ENCODE measurements at places on chromosomes 3 and 15.
A peak's percentile ranks its signal among the peaks of the same experiment; 100 is the strongest.

GRCh38 chr3:178255315-178255714, 280.9 kb upstream of the KCNMB2 start:
- DNase-seq = no peak

DNA sequence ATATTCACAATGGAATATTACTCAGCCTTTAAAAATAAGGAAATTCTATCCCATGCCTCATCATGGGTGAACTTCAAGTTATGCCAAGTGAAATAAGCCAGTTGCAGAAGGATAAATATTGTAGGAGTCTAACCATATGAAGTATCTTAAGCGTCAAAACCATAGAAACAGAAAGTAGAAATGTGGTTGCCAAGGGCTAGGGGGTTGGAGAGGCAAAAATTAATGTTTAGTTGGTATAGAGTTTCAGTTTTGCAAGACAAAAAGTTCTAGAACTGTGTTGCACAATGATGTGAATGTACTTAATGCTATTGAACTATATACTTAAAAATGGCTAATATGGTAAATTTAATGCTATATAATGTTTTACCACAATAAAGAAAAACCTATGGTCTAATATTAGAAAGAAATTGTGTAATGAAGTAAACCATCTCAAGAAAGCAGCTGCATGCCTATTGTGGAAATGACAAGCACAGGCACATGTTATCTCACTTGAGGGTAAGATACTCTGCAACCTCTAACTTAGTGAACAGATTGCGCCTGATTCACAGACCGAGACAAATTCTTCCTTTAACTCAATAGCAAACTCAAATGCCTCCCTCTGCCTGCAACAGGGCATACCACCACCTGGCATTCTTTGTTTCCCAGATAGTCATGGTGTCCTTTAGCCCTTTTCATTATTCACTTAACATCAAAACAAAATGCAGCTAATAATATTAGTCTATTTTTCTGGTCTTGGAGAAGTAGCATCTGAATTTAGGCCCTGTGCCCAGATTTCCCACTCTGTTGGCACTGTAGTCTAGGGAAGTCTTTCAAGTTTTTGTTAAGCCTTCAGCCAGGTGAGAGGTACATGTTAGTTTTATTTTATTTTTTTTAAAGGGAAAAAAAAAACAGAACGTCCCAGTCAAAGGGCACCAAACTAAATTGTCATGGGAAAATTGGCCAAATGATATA, 80.2 kb upstream of the ACP3 start:
- DNase-seq = no peak

GRCh38 chr3:41198526-41198925, 779 bp upstream of the CTNNB1 start:
- DNase-seq = no peak

DNA sequence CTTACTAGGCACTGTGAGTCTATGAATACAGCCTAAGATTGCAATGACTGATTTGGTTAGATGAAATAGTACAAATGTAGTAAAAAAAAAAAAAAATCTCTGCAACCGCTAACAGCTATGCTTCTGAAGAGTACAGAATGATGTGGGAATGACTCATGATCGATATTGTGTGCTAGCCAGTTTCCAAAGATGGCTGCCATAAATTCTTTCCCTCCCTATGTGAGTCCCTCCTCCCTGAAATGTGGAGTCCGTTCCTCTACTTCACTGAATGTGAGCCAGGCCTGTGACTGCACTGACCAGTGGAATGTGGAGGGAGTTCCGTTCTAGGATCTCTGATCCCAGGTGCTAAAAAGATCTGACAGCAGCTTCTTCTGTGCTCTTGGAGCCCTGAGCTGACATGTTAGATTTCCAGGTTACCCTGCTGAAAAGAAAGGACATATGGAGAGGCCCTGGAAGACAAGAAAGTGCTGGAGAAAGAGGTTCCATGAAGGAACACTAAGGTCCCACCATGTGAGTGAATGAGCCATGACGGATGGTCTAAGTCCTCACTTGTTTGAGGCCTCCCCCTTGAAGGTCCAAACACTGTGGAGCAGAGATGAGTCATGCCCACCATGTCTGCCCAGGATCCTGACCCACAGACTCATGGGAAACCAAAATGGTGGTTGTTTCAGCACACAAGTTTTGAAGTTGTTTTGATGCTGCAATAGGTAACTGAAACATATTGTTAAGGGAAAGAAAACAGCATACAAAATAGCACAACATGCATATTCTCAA, 46.3 kb downstream of the DGKG start:
- no peak for DNase-seq

DNA sequence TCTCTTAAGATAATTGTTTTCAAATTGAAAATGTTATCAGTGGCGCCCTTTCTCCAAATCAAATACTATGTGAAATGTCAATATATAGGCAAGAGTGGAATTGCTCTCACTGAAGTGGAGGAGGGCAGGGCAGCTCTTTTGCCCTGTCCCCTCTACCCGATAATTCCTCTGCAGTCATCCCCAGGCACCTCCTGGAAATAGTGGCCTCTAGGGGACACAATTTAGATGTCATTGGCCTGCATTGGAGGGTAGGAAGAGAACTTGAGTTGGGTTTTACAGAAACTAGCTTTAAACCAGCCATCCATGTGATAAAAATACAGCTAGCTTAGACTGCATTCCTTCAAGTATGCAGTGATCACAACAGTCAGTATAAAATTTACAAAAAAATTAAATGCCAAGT, 288.9 kb downstream of the EDEM1 start:
- DNase-seq = no peak

- DNase-seq = no peak
These were observed 2.9 kb downstream of the GATA2 start for GRCh38 chr3:128489927-128490649.

GRCh38 chr3:6680119-6680806, 180.7 kb upstream of the GRM7 start:
- peak; percentile 56 for DNase-seq

DNA sequence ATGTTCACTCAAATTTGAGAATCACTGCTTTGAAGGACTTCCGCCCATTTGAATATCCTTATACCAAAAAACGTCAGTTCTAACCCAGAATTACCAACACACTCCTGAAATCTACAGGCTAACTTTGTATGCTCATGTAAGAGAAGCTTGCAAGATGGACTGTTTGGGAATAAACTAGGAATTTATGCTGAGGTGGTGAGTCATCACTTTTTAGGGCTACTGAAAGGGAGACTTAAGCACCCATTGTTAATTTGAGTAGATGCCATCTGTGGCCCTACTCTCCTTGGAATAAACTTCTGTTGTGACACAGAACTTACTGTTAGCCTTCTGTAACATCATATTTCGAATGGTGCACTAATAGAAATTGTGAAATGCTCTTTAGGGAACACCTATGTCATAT, 74.6 kb downstream of the FGF12 start:
- DNase-seq = no peak

GRCh38 chr3:105904678-105905284, 36.0 kb upstream of the CBLB start:
- DNase-seq = no peak

DNA sequence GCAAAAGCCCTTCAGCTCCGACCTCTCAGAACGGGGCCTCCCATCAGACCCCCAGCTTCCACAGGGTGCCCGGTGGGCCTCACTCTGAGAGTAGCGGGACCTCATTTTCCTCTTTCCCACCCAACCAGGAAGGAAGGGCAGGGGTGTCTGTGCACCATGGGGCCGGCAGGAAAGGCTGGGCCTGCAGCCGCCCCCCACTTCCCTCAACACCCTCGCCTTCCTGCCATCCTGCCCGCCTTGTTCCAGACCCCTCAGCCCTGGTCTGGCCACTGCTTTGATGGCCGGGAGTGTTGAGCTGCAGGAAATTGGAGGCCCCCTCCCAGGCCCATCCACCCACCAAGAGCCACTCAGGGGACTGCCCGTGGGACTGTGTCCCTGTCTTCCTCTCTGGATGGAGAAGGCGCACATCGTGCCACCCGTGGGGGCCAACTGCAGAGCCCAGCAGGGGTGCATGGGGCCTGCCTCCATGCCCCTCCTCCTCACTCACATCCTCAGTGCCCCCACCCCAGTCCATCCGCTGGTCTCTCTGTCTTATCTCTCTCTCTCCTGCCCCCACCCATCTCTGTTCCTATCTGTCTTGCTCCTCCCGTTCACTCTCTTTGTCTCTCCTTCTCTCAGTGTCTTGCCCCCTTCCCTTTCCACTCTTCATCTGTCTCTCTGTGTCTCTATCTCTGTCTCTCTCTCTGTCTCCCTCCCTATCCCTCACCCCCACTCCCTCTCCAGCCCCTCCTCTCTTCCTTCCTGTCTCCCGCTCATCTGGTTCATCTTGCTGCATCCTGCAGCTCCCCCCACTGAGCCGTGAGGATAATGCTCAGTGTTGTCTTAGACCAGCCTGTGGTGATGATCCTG, 1.8 kb upstream of the PLXND1 start:
- DNase-seq = no peak

GRCh38 chr3:9883706-9884554, 3.9 kb upstream of the CIDEC start:
- DNase-seq = no peak

- DNase-seq = no peak
These were observed 90.6 kb downstream of the ATP10A start for GRCh38 chr15:25772500-25772899.

- no peak for DNase-seq
These were observed 57.0 kb downstream of the PPARG start for GRCh38 chr3:12345584-12346494.

- DNase-seq = no peak
These were observed 55.7 kb downstream of the CEMIP start for GRCh38 chr15:80834906-80835305.

DNA sequence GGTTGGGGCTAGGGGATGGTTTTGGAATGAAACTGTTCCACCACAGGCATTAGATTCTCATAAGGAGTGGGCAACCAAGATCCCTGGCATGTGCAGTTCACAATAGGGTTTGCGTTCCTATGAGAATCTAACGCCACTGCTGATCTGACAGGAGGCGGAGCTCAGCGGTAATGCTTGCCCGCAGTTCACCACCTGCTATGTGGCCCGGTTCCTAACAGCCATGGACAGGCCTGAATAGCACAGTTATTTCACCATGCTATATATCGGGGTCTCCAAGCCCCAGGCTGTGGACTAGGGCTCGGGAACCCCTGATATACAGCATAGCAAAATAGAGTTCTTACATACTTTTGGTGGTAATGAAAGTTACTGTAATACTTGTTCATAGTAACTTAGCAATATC, 99.9 kb upstream of the THSD4 start:
- no peak for DNase-seq

- no peak for DNase-seq
These were observed 18.9 kb downstream of the HOMER2 start for GRCh38 chr15:82933576-82933975.

- no peak for DNase-seq
These were observed 29.6 kb downstream of the GALK2 start for GRCh38 chr15:49199666-49200065.

DNA sequence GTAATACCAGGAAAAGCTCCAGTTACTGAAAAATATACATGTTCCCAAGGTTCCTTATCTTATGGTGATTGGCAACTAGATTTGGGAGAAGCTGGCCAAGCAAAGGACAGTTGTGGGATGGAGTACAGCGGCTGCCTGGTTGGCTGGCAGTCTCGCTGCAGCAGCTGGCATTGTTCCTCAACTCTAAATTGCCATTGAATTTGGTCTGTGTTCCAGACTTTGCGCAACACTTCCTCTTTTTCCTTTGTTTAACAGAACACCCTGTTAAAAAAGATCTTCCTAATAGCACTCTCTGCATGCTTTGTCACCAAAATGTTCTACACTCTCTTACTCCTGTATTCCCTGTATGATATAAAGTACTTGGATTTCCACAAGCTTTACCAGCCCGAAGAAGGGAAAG, 420.6 kb upstream of the RBMS3 start:
- no peak for DNase-seq

GRCh38 chr3:187367561-187368103, 553 bp upstream of the RTP4 start:
- DNase-seq = no peak

DNA sequence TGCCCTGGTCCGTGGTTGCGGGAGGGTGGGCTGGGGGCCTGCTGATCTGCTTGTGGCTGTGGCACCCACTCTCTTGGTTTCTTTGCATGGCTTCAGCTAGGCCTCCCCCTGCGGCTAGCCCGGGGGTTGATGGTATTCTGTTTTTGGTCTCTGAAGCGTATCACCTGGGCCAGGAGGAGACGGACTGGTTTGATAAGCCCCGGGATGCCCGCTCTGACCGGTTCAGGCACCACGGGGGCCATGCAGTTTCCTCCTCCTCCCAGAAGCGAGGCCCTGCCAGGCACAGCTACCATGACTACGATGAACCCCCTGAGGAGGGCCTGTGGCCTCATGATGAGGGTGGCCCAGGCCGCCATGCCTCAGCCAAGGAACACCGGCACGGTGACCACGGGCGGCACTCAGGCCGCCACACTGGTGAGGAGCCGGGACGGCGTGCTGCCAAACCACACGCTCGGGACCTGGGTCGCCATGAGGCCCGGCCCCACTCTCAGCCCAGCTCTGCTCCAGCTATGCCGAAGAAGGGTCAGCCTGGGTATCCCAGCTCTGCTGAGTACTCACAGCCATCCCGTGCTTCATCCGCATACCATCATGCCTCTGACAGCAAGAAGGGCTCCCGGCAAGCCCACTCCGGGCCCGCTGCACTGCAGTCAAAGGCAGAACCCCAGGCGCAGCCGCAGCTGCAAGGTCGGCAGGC, 11.3 kb upstream of the APEH start:
- no peak for DNase-seq

- DNase-seq = no peak
These were observed 43.0 kb upstream of the HEG1 start for GRCh38 chr3:125098611-125099291.

DNA sequence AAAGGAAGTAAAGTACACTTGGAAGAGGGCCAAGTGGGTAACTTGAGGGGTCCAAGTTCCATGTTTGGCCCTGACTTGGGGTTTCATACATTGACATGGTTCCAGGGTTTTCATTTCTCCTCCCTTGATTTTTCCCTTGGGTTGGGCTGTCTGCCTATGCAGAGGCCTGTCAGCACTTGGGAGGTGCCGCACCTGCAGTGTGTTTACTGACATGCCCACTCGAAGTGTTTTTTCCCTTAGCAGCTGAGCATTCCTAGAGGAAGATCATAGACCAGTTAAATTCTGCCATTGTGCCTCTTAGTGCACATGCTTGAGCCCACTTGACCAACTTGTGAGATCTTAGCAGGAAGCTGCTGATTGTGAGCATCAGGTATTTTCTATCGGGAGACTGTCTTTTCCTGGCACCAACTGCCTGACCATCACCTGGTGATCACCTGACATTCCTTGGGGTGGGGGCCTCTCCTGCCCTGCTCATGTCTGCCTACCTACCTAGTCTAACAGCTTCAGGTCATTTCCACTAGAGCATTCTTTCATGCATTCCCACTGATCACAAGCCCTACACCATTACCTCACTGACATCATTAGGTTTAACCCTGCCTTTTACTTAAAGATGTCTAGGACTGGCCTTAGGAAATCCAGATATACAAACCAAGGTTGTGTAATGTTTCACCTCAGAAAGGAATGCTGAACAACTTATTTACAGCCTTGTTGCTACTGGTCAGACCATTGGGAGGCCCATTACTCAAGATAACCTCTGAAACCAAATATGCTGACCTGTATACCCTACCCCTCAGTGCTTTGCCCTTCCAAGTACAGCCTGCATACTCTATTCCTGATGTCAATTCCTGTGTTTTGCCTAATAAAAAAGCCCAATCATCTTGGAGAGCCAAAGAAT, 68.3 kb downstream of the CD47 start:
- DNase-seq = no peak

GRCh38 chr3:107250221-107250620, 127.0 kb upstream of the CCDC54 start:
- no peak for DNase-seq

Measured in GM20000 (cell line).